ENCODE measurements at places on chromosomes 16 and 17. TPM values are rescaled to one million over a fixed set of nuclear protein-coding genes. Genes with fewer than 3 reads are reported as not detected.

The MYBBP1A gene
- 80.3 TPM for total RNA-seq

The TSPAN10 gene
- total RNA-seq, result 70.6 TPM

The NAGS gene
- total RNA-seq, result 1.8 TPM

The FOXN1 gene
- total RNA-seq, result not detected

The PIRT gene
- not detected for total RNA-seq

The CTRB1 gene
- total RNA-seq, result not detected

The NPTX1 gene
- total RNA-seq, result 0.29 TPM

The ASGR2 gene
- not detected for total RNA-seq

The IGF2BP1 gene
- total RNA-seq, result 8.6 TPM

The SRL gene
- total RNA-seq, result not detected

The ESRP2 gene
- 0.11 TPM for total RNA-seq

The MT1X gene
- total RNA-seq, result 17.8 TPM

The CCL7 gene
- not detected for total RNA-seq

The PROCA1 gene
- total RNA-seq, result not detected

The SPATA22 gene
- total RNA-seq, result not detected

The HSD17B2 gene
- total RNA-seq, result not detected

The ABCA10 gene
- 0.67 TPM for total RNA-seq

The OR3A3 gene
- total RNA-seq, result not detected

The MYO15B gene
- 2.6 TPM for total RNA-seq

The MVP gene
- total RNA-seq, result 41.9 TPM

The TOP2A gene
- total RNA-seq, result 114 TPM

The DOC2A gene
- 2.1 TPM for total RNA-seq

The RPUSD1 gene
- 36.9 TPM for total RNA-seq

The TOB1 gene
- 23.3 TPM for total RNA-seq

The CACNA1H gene
- 17.6 TPM for total RNA-seq

The IL34 gene
- total RNA-seq, result 0.71 TPM

The HCRT gene
- not detected for total RNA-seq

The KRTAP9-8 gene
- total RNA-seq, result not detected

The FBXO39 gene
- not detected for total RNA-seq

The SCNN1B gene
- total RNA-seq, result not detected

The HOXB8 gene
- total RNA-seq, result 0.69 TPM

The CAVIN1 gene
- total RNA-seq, result 11.2 TPM

The GGT6 gene
- not detected for total RNA-seq

The ARL4D gene
- total RNA-seq, result 3.7 TPM

The EVPLL gene
- total RNA-seq, result not detected

The MYO15A gene
- total RNA-seq, result 0.08 TPM

The MPO gene
- total RNA-seq, result not detected

The C16orf92 gene
- not detected for total RNA-seq

The SLC16A3 gene
- total RNA-seq, result 12.8 TPM

The CCL17 gene
- total RNA-seq, result 2.1 TPM

The TNFSF12 gene
- 0.88 TPM for total RNA-seq

The FMNL1 gene
- 0.21 TPM for total RNA-seq

The HS3ST3A1 gene
- total RNA-seq, result 0.11 TPM

The CORO7 gene
- 17.4 TPM for total RNA-seq

The FBXL19 gene
- total RNA-seq, result 20.8 TPM

The PTGES3L gene
- 0.42 TPM for total RNA-seq

The PPL gene
- total RNA-seq, result 0.03 TPM

The SCN4A gene
- not detected for total RNA-seq

The CHST5 gene
- total RNA-seq, result not detected
